Activated CD4-positive, alpha-beta T cell treated with anti-CD3 and anti-CD28 coated beads for 36 hours (primary cell): ENCODE measurements at places on chromosomes 1 and 21. TPM values are rescaled to one million over a fixed set of nuclear protein-coding genes. Genes with fewer than 3 reads are reported as not detected.

GRCh38 chr1:64490213-64490818 is 20.4 kb downstream of the CACHD1 start:
- no peak for DNase-seq

Gene B3GALT2
- total RNA-seq = not detected

- DNase-seq = no peak
Observed at GRCh38 chr1:45677751-45678245, 8.5 kb downstream of the GPBP1L1 start.

- DNase-seq = no peak
Observed at GRCh38 chr21:33549848-33550771, 7.3 kb downstream of the SON start.

- no peak for DNase-seq
Observed at GRCh38 chr1:233368789-233369130, 41.2 kb downstream of the MAP3K21 start.

Gene NUP210L
- total RNA-seq = 0.05 TPM

Gene CRP
- total RNA-seq = not detected

Gene PKP1
- not detected for total RNA-seq

- no peak for DNase-seq
Observed at GRCh38 chr1:43537423-43538142, 6.9 kb downstream of the PTPRF start.

Gene RIPK4
- 0.56 TPM for total RNA-seq

DNA sequence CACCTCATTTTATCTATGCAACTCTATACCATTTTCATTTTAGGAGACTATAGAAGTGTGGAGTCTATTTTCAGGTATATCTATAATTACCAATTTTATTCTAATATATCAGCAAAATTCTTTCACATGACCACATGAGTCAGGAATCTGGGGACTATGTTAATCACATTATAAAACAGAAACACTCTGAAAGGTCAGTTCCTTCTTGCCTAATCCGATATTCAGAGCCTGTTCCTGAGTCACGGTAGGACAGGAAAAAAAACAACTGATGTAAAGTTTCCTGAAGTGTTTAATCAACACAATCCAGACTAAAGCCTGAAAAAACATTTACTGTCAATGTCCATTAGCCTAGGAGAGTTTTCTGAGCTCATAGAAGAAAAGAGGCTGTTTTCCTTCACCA is 1902.3 kb downstream of the NCAM2 start:
- DNase-seq = no peak

DNA sequence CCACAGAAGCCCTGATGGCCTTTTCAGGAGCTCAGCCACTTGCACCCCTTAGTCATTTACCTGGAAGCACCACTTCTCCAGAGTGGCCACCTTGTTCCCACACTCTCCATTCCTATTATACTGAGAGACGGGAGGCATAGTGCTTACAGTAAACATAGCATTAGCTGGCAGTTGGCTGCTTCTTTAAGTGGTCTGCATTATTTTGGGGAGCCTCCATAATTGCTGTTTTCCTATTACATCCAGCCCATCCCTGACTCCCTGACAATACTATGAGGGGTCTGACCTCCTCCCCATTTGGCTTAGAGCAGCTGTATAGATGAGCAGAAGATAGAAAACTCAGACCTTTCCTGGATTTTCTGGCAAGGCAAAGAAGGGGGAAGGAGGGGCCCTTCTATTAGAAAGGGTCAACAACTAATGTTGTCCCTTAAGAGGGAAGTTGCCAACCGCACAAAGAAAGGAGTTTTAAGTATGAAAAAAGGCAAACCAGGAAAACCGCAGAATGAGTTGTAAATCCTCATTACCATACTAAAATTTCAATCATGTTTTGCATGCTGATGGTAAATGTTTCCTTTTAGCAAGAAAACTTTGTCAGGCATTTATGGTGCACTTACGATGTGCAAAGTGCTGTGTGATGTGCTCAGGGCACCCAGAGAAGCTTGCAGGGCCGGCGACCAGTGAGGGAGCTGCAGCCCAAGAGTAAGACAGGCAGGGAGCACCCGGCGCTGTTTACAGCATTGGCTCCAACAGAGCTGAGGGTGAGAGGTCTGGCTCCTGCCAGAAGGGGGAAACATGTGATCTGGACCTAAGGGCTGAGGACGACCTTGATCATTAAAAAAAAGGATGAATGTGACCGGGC is 167.3 kb downstream of the ZZZ3 start:
- DNase-seq = no peak

DNA sequence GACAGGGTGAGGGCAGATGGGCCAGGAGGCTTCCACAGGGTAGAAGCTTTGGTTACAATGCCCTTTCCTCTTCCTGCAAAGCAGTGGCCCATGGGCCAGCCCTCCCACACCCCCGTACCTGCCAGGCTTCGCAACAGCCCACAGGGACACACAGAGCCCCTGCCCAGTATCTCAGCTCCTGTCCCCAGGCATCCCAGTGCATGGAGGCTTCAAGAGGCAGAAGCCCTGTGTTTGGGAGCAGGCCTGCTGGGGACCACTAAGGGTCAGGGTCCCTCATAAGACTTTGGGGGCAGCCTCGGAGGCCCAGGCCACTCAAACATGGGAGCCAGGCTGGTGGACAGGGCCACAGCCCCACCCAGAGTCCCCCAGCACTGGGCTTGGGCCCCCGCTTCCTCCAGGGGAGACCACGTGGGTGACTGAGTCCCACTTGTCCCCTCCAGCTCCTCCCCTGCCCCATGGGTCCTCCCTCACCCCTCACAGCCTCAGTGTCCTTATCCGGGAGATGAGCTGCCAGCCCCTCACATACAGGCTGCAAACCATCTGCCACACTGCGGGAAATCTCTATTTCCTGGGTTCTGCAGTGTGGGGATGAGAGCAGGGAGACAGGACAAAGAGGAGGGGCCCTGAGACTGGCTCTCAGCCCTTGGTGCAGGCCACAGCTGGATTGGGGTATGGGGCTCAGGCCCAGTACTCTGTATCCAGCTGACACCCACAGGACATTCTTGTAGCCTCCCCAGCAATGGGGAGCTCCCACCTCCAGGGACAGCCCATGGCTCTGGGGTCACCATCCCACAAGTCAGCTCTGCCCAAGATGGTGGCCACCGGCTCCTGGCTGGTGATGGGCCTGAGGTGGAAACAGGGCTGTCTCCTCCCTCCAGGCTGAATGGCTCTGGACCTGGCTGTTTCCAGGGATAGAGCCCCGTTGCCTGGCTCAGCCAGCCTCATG is 50.7 kb downstream of the WNT9A start:
- peak; percentile 4 for DNase-seq

Gene ITLN2
- not detected for total RNA-seq

- DNase-seq = peak; percentile 28
Observed at GRCh38 chr21:32096411-32096810, 182.4 kb downstream of the MIS18A start.

DNA sequence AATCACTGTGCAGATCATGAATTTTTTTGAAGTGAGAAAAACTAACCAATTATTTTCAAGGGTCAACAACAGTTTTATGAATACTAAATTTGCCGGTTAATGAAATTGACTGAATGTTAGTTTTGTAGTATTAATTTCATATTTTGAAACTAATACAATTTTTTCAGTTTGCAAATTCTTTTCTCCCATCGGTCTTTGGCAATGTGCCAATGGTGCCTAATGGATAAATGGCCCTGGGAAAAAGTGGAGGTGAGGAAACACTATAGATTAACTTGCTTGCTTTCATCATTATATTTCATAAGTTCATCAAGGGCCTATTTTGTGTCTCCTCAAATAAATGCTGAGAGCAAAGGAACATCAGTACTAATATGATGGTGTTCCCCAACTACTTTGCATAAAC is 4.1 kb downstream of the C1orf141 start:
- DNase-seq = no peak

Gene RYR2
- 0.04 TPM for total RNA-seq

DNA sequence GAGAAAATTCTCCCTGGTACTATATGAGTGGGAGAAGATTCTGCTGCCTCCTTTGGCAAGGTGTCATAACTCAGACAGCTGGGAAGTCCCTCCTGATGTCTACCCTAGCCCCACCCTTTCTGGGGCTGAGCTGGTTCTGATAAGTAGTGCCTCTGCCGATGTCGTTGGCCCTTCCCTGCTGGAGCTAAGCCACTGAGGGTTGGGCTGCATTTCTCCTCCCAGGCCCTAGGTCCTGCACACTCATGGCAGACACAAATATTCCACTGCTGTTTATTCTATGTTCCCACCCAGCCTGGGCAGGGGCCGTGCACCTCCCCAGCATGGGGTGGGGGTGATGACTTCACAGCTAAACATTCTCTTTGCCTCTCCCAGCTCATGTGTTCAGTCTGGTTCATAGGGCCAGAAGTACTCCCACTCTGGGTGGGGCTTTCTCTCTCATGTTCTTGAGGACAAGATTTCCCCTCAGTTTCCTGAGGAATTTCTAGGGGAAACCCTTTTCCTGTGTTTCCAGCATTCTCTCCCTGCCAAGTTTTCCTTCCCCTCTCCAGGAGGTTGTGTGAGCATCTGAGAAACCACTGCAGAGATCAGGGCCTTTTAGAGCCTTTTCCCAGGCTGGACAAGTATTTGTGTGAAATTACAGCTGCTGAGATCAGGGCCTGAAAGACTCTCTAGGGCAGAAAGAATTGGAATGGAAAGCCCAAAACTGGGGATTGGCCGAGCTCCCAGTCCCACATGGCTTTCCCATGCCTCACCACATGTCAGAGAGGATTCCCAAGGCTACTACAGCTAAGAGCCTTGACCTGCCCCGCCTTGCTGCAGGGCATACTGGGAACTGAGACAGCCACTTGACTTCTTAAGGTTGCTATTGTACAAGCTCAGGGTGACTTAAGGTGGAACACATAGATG is 66.2 kb downstream of the ATP2B4 start:
- DNase-seq = peak; percentile 45

Gene RASAL2
- not detected for total RNA-seq

DNA sequence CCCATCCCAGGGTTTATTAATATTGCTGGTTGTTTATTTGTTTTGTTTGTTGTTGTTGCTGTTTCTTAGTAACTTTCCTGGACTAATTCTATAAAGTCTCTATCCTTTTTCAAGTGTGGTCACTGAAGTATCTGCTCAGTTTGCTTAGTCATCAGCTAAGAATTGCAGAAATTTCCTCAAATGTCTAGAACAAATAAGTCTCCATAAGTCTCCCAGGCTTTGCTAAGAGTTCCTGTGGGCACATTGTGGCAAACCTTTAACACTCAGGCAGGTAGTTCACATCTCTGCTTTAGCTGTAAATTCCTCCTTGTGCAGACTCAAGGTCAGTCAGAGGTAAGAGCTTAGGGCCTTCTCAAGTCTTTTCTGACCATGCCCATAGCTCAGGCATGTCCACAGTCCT is 38.9 kb upstream of the C1orf185 start:
- no peak for DNase-seq

GRCh38 chr1:114428083-114428754 is 82.8 kb downstream of the TRIM33 start:
- DNase-seq = peak; percentile 14

DNA sequence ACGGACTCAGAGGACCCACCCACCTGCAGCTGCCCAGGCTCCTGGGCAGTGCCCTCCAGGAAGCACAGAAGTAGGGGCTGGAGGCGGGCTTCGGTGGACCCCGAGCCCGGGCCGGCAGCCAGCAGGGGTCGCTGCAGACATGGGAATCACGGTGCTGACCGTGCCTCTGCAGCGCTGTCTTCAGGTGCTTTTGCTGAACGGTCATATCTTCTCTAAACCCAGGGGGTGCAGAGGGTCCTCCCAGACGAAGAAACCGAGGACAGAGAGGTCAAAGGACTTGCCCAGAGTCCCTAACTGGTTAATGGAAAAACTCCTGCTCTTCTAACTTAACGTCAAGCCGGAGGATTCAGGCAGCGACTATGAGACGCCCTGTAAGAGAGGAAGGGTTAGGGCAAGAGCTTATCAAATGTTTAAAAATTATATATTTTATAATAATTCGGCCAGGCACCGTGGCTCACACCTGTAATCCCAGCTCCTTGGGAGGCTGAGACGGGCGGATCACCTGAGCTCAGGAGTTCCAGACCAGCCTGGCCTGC is 21.5 kb upstream of the LEFTY2 start:
- DNase-seq = peak; percentile 84

Gene C8A
- total RNA-seq = not detected

DNA sequence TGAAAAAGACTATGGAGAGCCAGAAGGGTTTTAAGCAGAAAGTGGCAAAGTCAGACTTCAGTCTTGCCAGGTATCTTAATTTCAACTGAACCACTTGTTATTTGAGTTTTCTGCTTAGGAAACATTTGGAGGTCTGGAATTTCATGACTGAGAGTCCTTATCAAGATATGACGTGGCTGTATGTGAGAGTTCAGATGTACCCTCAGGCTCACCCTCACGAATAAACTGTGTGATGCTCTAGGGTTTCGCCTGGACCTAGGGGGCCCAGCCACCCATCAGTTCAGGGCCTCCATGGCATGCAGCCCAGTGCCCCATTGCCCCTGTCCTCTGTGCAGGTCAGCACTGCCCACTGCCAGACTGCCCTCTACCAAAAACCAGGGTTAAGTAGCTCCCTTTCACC is 30.6 kb upstream of the TADA1 start:
- no peak for DNase-seq

Gene SPRR4
- total RNA-seq = not detected

DNA sequence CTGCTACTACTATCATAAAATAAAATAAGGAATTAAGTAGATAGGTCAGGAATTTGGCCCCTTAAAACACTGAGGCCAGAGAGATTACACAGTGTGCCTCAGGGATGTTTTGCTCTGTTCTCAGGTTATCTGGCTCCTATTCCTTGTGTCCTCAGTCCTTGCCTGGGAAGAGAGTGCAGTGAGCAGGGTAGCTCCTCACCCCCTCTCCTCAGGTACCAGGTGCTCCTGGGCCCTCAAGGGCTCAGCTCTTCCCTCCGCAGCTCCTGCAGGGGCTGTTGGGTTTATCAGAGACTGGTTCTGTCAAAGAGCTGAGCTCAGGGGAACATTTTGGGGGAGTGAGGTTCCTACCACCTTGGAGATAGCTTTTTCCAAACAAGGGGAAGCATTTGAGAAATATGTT is 20.1 kb upstream of the COQ8A start:
- no peak for DNase-seq

Gene CELA2B
- total RNA-seq = not detected

Gene PTPN7
- 188 TPM for total RNA-seq

DNA sequence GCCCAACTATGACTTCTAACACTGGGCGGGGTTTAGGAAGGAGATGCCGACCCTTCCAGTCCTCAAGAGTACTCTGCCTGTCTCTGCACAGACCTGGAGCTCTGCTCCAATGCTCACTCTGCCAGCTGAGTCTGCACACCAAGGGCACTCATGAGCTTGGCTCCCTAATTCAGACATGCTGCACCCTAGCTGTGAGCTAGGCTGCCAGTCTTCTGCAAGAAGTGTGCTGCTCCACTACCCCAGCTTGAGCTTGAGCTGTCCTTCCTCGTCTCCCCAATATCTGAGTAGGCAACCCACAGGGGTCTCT is 13.2 kb downstream of the TP53BP2 start:
- peak; percentile 57 for DNase-seq

GRCh38 chr1:48203287-48203900 is 19.1 kb upstream of the SLC5A9 start:
- no peak for DNase-seq

DNA sequence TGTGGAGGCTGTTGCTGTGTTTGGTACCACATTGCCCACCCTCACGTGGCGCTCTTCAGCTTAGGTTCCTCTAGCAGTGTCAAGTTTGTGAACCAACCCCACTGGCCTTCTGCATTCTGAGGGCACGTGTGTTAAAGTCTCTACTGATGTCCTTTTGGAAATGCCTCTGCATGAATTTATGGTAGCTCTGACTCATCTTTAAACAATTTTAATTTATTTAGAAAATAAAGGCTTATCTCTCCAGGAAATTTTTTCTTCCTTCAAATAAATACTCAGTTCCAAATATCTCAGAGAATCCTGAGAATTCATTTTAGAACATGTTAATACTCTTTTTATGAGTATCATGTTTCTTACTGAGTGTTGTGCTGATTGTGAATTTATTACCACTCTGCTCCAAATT is 5.5 kb downstream of the CD1D start:
- no peak for DNase-seq

Gene CLCA1
- total RNA-seq = not detected
